ENCODE measurements at places on chromosomes 4 and X. TPM values are rescaled to one million over a fixed set of nuclear protein-coding genes. Genes with fewer than 3 reads are reported as not detected.

The GPAT3 gene
- polyA plus RNA-seq, result 16.7 TPM

The AVPR2 gene
- polyA plus RNA-seq, result 0.83 TPM

The UTP14A gene
- polyA plus RNA-seq, result 25.2 TPM

The RBMXL3 gene
- polyA plus RNA-seq, result not detected

The MAGEE1 gene
- polyA plus RNA-seq, result 4.9 TPM

- DNase-seq, result no peak
Measured at GRCh38 chrX:9650091-9650490, 115.6 kb downstream of the GPR143 start.

DNA sequence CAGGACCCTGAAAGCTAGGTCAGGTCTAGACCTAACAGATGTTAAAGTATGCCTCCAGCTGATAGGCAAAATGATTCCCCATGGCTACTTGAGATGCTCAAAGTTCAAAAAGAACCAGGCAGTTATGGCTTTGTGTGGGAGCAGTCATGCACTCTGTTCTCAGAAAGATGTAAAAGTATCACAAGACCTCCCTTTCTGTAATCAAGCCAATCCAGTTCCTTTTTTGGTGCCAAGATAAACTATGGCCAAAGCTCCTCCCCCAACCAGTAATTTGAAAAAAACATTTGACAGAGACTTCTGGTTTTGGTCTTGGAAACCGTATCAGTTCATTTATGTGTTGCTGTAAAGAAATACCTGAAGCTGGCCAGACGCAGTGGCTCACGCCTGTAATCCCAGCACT lies 340.9 kb downstream of the CHIC1 start:
- DNase-seq, result no peak

GRCh38 chr4:36651253-36651652 lies 369.8 kb downstream of the DTHD1 start:
- no peak for DNase-seq

DNA sequence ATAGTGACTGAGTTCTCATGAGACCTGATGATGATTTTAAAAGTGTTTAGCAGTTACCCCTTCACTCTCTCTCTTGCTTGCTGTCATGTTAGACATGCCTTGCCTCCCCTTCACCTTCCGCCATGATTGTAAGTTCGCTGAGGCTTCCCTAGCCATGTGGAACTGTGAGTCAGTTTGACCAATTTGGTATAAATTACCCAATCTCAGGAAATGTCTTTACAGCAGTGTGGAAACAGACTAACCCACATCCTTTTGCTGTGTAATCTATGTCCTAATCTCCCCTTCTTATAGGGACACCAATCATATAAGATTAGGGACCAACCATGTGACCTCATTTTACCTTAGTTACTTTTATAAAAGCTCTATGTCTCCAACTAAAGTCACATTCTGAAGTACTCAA lies 677.8 kb downstream of the ADGRL3 start:
- DNase-seq, result no peak

DNA sequence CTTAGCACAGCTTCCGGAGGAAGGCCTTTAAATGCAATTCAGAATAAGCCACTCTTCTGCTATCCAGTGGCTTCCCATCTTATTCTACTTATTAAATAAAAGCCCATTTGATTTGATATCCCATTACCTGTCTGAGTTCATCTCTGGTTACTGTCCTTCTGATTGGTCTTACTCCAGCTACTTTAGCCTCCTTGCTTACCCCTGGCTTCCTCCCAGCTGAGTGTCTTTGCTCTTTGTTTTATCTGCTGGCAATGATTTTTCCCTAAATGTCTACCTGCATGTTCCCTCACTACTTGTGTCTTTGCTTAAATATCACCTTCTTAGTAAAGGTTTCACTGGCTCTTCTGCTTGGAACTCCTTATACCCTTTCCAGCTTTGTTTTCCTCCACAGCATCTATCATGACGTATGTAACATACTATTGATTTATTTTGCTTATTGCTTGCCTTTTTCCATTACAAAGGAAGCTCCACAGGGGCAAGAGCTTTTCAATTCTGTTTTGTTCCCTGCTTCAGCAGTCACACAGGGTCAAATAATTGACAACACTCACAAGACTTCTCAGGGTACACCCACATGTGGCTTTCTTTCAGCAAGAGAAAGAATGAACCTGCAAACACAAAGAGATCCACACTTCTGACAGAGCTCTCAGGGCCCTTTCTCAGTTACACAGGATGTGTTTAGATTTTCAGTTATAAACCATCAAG lies 63.8 kb downstream of the TBC1D19 start:
- no peak for DNase-seq

DNA sequence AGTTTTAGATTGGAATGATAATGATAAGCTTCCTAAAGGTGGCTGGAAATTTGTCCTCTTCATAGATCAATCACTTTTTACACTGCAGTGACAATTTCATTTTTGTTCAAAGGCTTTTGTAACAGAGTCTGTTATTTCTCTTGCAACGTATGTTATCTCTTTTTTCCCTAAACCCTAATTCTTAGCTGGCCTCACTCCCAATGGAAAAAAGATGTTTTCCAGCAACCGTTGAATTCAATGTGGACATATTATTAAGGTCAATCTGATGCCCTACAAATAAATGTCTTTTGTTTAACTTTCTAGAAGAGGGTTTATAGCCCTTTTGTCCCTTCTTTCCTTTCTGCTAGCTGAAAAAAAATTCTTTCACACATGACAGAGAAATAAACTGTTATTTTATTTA lies 192.7 kb upstream of the NWD2 start:
- DNase-seq, result no peak

DNA sequence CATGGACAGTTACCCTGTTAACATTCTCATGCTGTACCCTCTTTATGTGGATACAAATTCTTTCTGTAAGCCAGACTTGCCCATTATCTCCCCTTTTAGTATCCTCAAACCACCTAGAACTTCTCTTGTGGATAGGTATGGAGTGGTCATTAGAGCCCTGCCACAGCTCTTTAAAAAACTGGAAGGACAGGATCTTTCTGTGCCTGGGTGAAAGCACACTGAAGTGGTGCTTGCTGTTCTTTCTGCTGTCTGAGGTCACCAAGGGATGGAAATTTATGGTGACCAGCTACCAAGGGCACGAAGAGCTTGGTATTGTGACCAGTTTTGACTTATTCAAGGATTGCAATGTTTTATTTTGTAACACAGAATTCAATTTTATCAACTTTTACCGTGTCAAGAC lies 344.2 kb downstream of the CBLL2 start:
- no peak for DNase-seq

- DNase-seq, result no peak
Measured at GRCh38 chrX:57902633-57903032, 7.6 kb downstream of the ZXDA start.

- no peak for DNase-seq
Measured at GRCh38 chr4:59180969-59181368, 2019.2 kb upstream of the ADGRL3 start.

- DNase-seq, result no peak
Measured at GRCh38 chr4:108205859-108206258, 37.1 kb upstream of the LEF1 start.

DNA sequence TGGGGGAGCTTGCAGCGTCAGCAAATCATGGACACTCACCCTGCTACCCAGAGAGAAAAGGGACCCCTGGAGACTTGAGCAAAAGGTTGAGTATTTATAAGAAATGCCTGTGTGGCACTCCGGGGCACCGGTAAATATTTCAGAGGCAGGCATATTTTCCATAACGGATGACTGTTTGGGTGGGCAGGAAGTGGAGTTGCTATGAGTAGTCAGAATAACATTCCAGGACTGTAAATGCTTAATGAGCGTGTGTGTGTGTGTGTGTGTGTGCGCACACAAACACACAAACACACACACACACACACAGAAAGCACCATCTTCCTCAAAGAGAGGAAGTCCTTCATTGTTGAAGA lies 74.6 kb downstream of the MXRA5 start:
- DNase-seq, result no peak

GRCh38 chr4:142475663-142476062 lies 370.4 kb downstream of the INPP4B start:
- DNase-seq, result no peak

DNA sequence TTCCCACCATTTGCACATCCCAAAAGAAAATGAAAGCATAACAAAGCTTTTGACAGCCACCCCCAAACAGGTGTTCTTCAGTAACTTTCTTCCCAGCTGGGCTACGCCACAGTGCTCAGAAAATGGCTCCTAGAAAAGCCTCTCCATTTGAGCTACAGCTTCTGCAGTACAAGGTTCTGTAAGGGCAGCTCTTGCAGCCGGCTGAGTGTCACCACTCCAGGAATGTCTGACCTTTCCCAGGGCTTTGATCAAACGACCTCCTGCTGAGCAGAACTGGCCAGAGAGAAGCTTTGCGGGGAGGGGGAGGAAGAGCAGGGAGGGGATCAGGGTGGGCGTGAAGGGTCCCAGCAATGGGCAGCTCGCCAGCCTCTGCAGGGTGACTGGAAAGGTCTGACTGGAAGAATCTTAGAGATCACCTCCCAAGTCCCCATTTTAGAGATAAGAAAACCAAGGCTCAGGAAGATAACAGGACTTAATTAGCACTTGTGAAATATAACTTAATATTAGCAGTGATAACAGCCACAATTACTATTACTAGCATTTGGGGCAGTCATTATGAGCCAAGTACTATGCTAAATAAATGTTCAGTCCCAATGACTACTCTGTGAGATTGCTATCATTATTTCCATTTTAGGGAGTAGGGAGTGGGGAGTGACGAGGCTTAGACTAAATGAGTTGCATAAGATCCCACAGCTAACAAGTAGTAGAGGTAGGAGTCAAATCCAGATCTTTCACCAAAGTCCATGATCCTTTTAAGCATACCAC lies 51.1 kb downstream of the LEF1 start:
- no peak for DNase-seq

DNA sequence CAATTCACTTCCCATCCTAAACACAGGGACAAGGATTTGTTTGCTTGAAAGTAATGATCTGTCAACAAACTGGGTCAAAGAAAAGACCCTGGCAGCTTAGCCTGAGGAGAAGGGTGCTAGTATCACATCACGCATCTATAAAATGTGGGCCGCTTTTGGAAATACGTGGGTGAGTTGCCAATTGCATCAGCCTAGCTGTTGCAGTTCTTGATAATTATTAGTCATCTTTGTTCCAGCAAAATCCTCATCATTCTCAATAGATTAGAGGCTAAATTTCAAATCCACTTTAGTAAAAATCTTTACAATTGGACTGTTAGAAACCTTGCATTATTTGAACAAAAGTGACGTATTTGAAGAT lies 33.6 kb upstream of the TAPT1 start:
- no peak for DNase-seq

DNA sequence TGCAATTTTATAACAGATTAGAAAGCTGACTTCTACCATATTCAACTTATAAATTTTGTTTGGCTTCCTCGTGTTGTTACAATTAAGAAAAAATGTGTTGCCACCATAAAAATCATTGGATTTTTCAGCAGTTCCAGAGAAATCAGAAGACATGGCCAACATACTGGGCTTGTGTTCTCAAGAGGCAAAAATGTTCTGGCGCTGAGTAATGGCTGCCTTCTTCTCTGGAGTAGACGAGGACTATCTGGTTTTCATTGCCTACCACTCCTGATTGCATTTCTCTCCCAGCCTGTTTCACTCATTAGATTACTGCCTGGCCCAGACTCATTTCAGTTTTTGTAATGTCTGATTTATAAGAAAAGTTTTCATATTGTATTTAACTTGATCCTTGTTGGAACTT lies 122.3 kb downstream of the ARHGAP10 start:
- no peak for DNase-seq

- DNase-seq, result no peak
Measured at GRCh38 chrX:20519146-20519545, 252.4 kb upstream of the RPS6KA3 start.

DNA sequence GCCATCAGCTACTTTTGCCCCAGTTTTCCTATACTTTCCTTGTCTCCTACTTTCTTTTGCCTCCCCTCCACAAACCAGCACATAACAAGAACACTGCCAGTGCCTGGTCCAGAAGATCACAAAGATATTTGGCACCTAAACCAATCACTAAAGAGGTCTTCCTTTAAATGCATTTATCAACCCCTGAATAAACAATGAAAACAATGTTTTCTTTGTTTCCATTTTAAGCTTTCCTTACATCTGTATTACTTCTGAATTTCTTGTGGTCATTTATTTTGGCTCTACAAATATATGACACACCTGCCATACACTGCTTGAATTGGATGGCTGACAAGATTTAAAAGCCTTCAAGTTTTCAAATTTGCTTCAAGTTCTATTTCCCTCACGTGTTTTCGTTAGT lies 43.9 kb downstream of the MBNL3 start:
- no peak for DNase-seq

GRCh38 chr4:102196221-102196620 lies 149.1 kb downstream of the SLC39A8 start:
- DNase-seq, result no peak

DNA sequence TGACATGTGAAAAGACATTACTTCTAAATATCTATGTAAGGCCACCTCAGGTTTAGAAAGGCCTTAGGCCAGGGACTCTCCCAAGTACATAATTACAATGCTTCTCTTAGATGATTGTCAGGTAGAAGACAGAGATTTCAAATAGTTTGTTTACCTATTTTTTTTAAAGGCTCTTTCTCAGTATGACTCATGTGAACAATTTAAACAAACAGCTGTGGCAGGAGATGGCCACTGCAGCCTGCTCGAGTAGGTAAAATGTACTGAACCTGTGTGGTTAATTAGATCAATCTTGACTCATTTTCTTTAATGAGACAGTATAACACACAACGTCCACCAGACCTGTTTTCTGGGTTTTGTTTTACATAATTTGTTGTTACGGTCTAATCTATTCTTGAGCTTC lies 50.2 kb downstream of the LEF1 start:
- DNase-seq, result no peak

GRCh38 chrX:25343060-25343459 lies 327.3 kb upstream of the ARX start:
- no peak for DNase-seq

GRCh38 chr4:145540235-145540634 lies 58.6 kb downstream of the SMAD1 start:
- no peak for DNase-seq

DNA sequence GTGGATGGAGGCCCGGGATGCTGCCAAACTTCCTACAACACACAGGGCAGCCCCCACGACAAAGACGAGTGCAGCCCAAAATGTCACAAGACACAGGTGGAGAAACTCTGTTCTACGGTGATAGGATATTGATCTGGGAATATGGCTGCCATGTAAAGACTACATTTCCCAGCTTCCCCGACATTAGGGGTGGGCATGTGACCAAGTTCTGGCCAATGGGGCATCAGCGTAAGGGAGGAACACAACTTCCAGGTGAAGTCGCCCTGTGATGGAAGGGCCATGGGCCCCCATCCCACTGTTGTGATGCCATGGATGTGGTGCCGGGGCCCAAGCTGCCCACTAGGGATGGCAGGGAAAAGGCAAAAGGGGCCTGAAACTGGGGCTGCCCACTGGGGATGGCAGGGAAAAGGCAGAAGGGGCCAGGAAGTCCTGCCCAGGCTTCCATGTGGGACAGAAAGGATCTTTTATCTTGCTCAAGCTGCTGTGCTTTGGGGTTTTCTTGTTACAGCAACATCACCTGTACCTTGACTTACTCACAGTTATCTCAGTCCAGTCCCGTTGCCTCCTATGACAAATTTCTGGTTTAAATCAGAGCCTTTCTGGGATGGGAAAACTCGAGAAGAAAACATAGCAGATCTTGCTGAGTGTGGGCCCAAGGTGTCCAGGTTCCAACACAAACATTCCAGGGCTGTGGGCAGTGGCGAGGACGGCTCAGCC lies 9.7 kb upstream of the ADRA2C start:
- DNase-seq, result no peak

Data from left lung (tissue), 14 donors.